Naive B cell (primary cell): ENCODE measurements at places on chromosomes 12 and 14.

GRCh38 chr12:108734200-108734906 lies 3.0 kb upstream of the CORO1C start:
- no peaks in the 10 kb centered on the region for H3K36me3 ChIP-seq
- DNase-seq: no peak
- H3K4me3 ChIP-seq: no peak overlapping the region
- peak overlapping the region; percentile 24 for H3K27ac ChIP-seq

- peaks cover 13% of the 10 kb centered on the region for H3K36me3 ChIP-seq
- H3K4me3 ChIP-seq: no peak overlapping the region
- no peak overlapping the region for H3K27ac ChIP-seq
Measured at GRCh38 chr12:125131958-125132357, 66.7 kb downstream of the AACS start.

GRCh38 chr14:96682401-96682800 lies 114.8 kb upstream of the VRK1 start:
- H3K4me3 ChIP-seq: no peak overlapping the region
- H3K4me1 ChIP-seq: no peaks in the 10 kb centered on the region
- H3K27me3 ChIP-seq: peaks cover 46% of the 10 kb centered on the region

DNA sequence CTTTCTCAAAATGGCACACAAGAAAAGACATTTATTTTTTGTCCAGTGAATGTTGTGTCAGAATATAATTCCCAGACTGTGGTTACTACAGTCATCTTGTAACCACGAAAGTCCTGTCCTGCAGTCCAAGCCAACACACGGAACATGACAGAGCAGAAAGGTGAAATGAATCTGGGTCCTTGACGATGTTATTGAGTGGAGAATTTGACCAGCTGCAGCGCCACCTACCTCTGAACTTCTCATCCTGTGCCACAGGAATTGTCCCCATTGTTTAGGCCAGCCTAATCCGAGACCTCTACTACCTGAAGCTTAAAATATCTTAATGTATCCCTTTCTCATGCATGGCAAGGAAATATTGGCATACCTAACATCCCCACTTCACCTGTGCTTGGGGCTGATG lies 64.1 kb upstream of the OTX2 start:
- peaks cover 7% of the 10 kb centered on the region for H3K36me3 ChIP-seq
- peaks cover 13% of the 10 kb centered on the region for H3K27me3 ChIP-seq
- no peak for DNase-seq
- H3K4me1 ChIP-seq: no peaks in the 10 kb centered on the region
- no peak overlapping the region for H3K27ac ChIP-seq

DNA sequence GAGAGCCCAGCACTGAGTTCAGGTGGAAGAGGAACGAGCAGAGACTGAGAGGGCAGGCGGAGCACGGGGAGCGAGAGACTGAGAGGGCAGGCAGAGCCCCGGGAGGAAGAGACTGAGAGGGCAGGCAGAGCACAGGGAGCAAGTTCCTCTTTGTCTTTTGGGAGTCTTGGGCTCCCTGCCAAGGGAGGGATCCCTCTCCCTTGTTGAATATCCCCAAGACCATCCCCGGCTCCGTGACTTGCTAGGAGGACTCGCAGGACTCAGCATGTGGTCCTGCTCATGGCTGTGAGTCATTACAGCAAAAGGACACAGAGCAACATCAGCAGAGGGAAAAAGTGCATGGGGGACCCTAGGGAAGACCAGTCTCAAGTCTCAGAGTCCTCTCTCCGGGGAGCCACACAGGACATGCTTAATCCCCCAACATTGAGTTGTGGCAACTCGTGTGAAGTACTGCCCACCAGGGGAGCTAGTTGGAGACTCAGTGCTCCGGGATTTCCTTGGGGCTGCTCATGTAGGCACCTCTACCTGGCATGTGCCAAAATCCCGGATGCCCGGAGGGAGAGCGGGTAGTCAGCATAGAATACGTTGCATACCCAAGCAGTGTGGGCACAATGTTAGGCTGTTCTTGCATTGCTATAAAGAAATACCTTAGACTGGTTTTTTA lies 81.0 kb downstream of the CCDC92 start:
- DNase-seq: no peak
- no peaks in the 10 kb centered on the region for H3K36me3 ChIP-seq

DNA sequence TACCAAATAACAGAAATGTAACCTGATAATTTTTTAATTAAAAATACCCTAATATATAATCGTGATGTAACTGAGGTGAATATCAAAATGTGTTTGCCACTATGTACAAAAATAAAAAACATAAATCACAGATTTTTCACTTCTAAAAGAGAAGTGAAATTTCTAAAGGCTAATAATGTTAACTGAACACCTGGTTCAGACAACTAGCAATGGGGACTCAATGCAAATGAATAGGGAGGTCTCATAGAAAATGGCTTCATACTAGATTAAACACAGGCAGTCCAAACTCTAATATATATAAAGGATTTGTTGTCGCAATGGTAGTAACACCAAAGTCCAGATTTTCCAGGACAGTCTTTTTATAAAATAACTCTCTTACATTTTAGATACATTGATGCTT lies 365.4 kb upstream of the ATP2B1 start:
- H3K4me1 ChIP-seq: peaks cover 4% of the 10 kb centered on the region
- H3K36me3 ChIP-seq: peaks cover 29% of the 10 kb centered on the region
- H3K27ac ChIP-seq: no peak overlapping the region
- H3K4me3 ChIP-seq: no peak overlapping the region

GRCh38 chr12:59077575-59078426 lies 157.5 kb upstream of the LRIG3 start:
- H3K27ac ChIP-seq: no peak overlapping the region
- DNase-seq: no peak
- H3K27me3 ChIP-seq: no peaks in the 10 kb centered on the region

- H3K4me1 ChIP-seq: no peaks in the 10 kb centered on the region
- H3K36me3 ChIP-seq: no peaks in the 10 kb centered on the region
- H3K4me3 ChIP-seq: no peak overlapping the region
- no peak overlapping the region for H3K27ac ChIP-seq
Measured at GRCh38 chr14:51738754-51739153, 87.0 kb downstream of the FRMD6 start.

DNA sequence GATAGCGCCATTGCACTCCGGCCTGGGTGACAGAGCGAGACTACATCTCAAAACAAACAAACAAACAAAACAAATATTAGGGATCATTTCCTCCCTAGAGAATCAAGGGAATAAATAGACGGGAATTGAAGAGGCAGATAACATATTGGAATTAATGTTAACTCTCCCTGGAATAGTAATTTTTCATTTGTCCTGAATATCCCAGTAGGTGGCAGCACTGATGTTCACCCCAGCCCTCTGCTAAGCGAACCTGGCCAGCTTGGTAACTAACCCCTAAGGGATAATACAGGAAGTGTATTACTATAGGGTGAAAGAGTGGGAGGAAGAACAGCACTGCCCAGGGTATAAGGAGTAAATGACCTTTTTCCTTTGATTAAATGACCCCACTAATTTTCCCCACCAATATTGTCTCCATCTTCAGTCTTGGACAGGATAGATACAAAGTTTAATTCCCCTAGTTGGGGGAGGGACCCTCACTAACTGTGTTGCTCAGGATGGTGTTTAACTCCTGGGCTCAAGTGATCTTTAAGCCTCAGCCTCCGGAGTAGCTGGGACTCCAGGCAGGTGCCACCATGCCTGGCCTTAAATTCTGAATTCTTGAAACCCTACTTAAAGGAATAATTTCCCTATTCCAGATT lies 40.5 kb downstream of the SLC2A14 start:
- H3K36me3 ChIP-seq: no peaks in the 10 kb centered on the region
- DNase-seq: peak; percentile 14
- H3K27me3 ChIP-seq: no peaks in the 10 kb centered on the region
- H3K4me1 ChIP-seq: no peaks in the 10 kb centered on the region
- no peak overlapping the region for H3K4me3 ChIP-seq

DNA sequence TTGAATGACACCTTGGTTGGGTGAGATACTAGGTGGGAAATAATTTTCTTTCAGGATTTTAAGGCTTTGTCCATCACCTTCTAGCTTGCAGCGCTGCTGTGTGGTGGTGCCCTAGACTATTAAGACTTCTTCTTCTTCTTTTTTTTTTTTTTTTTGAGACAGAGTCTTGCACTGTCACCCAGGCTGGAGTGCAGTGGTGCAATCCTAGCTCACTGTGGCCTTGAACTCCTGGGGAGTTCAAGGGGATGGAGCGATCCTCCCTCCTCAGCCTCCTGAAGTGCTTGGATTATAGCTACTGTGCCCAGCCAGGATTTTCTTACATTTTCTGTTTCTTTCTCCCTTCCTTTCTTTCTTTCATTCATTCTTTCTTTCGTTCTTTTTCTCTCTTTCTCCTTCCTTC lies 10.3 kb upstream of the MTA1 start:
- peaks cover 12% of the 10 kb centered on the region for H3K27me3 ChIP-seq
- H3K4me3 ChIP-seq: no peak overlapping the region
- H3K4me1 ChIP-seq: peaks cover 28% of the 10 kb centered on the region
- no peaks in the 10 kb centered on the region for H3K36me3 ChIP-seq
- no peak for DNase-seq
- H3K27ac ChIP-seq: no peak overlapping the region

- peaks cover 14% of the 10 kb centered on the region for H3K4me1 ChIP-seq
- no peak overlapping the region for H3K27ac ChIP-seq
- peaks cover 19% of the 10 kb centered on the region for H3K36me3 ChIP-seq
- H3K4me3 ChIP-seq: no peak overlapping the region
Measured at GRCh38 chr12:94941440-94941862, 62.0 kb downstream of the NDUFA12 start.

GRCh38 chr14:23939607-23940326 lies 13.8 kb upstream of the DHRS4 start:
- H3K36me3 ChIP-seq: peaks cover 7% of the 10 kb centered on the region
- H3K27me3 ChIP-seq: no peaks in the 10 kb centered on the region
- H3K4me3 ChIP-seq: no peak overlapping the region
- no peak overlapping the region for H3K27ac ChIP-seq
- H3K4me1 ChIP-seq: peaks cover 7% of the 10 kb centered on the region

GRCh38 chr14:83044001-83044400 lies 1510.3 kb upstream of the SEL1L start:
- H3K36me3 ChIP-seq: no peaks in the 10 kb centered on the region
- no peak overlapping the region for H3K4me3 ChIP-seq
- H3K4me1 ChIP-seq: no peaks in the 10 kb centered on the region
- H3K27me3 ChIP-seq: no peaks in the 10 kb centered on the region
- no peak for DNase-seq

DNA sequence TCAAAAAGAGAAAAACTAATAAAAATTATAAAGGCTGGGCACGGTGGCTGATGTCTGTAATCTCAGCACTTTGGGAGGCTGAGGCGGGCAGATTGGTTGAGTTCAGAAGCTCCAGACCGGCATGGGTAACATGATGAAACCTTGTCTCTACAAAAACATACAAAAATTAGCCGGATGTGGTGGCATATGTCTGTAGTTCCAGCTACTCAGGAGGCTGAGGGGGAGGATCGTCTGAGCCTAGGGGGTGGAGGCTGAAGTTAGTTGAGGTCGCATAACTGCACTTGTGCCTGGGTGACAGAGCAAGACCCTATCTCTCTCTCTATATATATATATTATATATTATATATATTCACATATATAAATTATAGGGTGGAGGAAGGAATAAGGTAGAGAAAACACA lies 32.5 kb upstream of the ANO2 start:
- H3K27me3 ChIP-seq: peaks cover 29% of the 10 kb centered on the region
- H3K36me3 ChIP-seq: no peaks in the 10 kb centered on the region
- DNase-seq: no peak
- no peaks in the 10 kb centered on the region for H3K4me1 ChIP-seq
